Activated CD8-positive, alpha-beta memory T cell treated with anti-CD3 and anti-CD28 coated beads for 1 hour (primary cell): ENCODE measurements at places on chromosomes 16 and 17.

DNA sequence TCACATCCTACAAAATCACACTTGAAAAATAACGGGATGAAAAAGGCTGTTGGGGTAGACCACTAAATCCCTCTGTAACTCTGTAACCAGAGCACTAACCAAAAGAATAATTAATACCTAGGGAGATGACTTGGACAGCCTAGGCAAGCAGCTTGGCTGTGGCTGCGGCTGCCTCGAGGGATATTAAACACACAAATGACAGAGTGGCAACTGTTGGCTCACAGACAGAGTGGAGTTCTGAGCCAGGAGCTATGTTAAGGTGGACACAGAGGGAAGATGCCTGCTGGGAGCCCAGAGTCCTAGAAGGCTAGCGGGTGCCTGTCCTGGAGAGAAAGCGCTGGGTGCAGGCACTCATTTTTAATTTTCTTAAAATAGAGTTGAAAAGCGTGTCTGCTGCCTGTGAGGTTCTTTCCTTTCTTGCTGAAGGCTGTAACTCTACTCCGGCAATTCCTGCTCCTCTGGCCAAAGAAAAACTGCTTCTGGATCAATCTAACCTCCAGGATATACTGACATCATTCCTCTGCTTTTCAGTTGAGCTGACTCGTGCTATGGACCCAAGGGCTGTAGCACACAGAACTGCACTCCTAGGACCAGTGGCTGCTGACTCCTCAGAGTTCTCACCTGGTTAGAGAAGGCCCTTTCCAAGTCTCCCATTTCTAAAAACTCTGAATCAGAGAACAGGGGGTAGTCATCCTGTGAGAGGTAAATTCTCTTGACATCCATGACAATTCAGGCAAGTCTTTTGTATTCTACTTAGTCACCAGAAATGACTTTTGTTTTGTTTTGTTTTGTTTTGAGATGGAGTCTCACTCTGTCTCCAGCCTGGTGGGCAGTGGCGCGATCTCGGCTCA lies 147.9 kb downstream of the STX8 start:
- DNase-seq, result no peak

GRCh38 chr17:61196302-61196704 lies 203.3 kb upstream of the TBX2 start:
- DNase-seq, result no peak

- no peak for DNase-seq
Observed at GRCh38 chr16:79838496-79839259, 238.1 kb upstream of the MAF start.

GRCh38 chr16:15498427-15499175 lies 64.2 kb downstream of the BMERB1 start:
- no peak for DNase-seq

DNA sequence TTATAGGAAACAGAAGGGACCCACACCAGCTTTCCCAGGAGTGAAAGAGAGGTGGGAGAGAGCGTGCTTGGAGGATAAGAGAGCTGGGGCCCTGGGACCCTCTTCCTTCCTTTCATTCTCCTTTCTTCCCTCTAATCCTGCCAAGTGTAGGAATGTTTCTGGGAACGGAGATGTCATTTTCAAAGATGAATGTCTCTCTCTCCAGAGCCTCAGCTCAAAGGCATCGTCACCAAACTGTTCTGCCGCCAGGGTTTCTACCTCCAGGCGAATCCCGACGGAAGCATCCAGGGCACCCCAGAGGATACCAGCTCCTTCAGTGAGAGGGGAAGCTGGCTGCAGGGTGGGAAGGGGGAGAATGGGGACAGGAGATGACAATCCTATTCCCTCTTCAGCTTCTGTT lies 2.0 kb downstream of the FGF11 start:
- no peak for DNase-seq

GRCh38 chr16:2046893-2047329 lies 723 bp downstream of the NTHL1 start:
- no peak for DNase-seq

DNA sequence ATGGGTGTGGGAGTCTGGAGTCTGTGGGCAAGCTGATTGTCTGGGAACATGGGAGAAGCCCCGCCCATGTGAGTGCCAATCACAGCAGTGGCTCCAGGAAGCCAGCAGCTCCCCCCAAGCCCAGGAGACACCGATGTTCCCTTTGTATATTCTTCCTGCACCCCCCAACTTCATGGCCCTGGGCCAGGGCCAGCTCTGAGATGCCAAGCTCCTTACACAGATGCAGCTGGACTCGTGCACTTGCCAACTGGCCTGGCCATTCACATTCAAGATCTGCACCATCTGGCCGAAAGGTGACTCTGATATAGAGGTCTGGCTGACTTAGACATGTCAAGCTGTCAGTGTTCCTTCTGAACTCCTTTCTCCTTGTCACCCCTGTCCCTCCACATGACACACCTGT lies 50.5 kb downstream of the CACNG5 start:
- no peak for DNase-seq
